ENCODE measurements at places on chromosomes 13 and 19.

GRCh38 chr19:5386841-5387240 is 46.2 kb upstream of the PTPRS start:
- no peak for DNase-seq

DNA sequence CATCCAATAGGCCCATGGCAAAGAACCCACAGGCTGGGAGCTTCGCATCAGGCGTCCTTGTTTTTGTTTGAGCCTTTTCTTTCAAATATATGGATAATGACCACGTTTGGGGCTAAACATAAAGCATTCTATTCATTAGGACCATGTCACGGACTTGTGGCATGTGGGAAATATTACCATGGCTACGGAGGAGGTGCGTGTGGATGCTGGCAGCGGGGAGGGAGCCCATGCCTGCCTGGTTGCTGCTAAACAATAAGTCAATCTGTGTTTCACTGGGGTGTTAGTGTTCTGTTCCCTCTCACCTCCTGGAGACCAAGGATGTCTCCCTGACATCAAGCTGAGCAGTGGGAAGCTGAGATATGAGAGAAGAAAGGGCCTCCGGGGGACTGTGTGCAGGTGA is 121.1 kb downstream of the IRS2 start:
- no peak for DNase-seq

DNA sequence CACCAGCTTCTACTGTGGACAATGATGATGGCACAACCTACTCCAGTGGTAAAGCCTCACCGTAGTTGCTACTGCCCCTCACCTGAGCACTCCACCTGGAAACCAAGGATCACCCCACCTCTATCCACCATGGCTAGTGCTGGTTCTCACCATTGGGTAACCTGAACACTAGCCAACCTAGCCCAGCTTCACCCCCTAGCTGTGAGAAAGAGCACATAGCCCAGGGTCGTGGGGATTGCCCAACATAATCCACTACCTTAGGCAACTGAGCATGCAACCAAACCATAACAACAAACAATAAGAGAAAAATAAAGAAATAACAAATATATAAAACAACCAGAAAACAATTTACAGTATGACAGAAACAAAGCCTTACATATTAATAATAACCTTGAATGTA is 560.1 kb downstream of the DIAPH3 start:
- no peak for DNase-seq

DNA sequence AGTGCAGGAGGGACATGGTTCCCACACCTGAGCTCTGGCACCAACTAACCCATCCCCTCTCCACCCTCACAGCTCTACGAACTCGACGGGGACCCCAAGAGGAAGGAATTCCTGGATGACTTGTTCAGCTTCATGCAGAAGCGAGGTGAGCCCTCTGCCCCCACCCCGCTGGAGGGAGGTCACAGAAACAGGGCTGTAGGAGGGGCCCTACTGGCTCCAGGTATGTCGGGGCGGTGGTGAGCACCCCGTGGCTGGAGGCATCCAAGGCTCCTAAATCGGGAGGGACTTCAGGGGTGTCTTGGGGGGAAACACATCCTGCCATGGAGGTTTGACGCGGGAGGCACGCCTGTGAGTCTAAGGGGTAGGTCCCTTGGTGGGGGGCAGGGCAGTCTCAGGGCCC is 24.1 kb upstream of the WDR18 start:
- DNase-seq = no peak

- DNase-seq = no peak
These were observed 9.7 kb upstream of the LENG8 start for GRCh38 chr19:54439174-54439851.

GRCh38 chr13:96141032-96141431 is 51.1 kb downstream of the HS6ST3 start:
- no peak for DNase-seq

DNA sequence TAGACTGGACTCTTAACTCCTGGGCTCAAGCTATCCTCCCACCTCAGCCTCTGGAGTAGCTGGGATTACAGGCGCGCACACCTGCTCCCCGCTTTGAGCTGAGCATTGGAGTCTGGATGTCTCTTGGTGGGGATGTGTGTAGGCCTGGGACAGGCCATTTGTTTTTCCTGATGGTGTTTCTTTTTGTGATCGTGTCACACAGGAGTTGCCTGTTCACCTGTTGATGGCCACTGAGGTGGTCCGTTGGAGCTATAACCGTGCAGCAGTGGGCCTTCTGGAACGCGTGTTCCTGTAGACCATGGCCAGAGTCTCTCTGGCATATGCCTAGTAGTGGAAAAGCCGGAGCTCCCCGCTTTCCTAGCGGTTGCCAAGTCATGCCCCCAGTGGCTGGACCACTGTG is 3.5 kb downstream of the PAK4 start:
- DNase-seq = no peak

Data from stimulated activated CD8-positive, alpha-beta memory T cell treated with anti-CD3 and anti-CD28 coated beads, Interleukin-15, amount 100 ng/mL, for 1 hour (primary cell).